GM13977 (cell line): ENCODE measurements at places on chromosomes 3 and 15.
A peak's percentile ranks its signal among the peaks of the same experiment; 100 is the strongest.

DNA sequence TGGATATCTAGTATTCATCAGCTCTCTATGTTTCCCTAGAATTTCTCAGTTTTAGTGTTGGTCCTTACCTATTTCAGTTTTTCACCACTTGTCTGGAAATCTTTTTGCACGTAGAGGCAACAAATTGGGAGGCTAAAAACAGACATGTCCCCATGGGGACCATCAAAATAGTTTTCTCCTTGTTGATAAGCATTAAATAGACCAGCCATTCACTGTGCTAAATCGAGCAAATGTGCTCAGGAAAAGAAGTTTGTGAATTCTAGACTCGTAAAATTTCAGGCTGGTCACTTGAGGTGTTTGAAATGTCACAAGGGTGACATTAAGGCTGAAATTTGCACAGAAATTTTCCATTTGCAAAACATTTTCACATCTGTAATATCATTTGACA lies 102.6 kb downstream of the SPATA16 start:
- DNase-seq = no peak

GRCh38 chr3:101828691-101829436 lies 20.4 kb upstream of the NFKBIZ start:
- DNase-seq = no peak

DNA sequence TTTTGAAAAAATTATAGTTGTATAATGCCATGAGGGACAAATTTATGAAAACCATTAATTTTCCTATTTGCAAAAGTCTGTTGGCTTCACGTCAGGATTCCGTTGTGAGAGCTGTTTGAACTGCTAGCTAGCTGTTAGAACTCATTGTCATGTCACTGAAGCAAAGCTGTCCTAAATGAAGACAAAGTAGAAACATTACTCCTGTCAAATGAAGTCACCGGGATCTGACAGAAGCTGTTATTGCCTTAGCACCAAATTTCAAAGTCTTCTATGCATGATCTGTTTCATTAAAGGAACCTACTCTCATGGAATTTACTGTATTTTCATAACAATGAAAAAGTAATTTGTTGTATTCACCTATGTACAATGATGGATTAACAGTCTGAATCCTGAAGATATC lies 479.8 kb downstream of the PLOD2 start:
- no peak for DNase-seq

DNA sequence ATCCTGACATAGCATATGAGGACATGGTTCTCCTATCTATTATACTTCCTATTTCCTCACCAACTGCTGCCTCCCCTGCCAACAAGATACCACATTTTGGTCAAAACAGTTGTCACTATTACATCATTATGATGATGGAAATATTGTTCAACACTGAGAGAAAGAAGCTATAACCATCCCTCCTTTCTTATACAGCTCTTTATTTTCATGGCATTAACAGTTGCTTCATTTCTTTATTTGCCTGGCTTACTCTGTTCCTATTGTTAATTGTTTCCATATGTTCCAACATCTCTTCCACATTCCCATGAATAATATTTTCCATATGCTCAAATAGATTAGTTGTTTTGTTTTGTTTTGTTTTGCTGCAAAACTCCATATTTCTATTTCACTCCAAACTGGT lies 40.8 kb upstream of the FILIP1L start:
- no peak for DNase-seq

DNA sequence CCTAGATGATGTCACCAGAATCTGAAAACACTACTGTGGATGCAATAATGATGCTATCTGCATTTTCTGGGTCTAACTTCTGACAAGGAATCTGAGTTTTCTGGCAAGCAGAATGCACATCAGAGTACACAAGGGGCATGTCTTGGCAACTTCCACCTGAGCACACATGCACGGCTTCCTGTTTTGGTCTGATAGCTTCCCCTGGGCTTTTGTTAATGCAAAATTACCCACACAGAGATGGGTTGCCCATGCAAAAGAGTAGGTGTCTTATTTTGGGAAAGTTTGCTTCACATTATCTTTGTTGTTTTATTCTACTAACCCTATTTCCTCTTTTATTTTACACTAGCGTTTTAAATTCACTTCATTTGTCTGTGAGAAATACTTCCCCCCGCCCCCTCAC lies 74.2 kb upstream of the SATB1 start:
- no peak for DNase-seq

DNA sequence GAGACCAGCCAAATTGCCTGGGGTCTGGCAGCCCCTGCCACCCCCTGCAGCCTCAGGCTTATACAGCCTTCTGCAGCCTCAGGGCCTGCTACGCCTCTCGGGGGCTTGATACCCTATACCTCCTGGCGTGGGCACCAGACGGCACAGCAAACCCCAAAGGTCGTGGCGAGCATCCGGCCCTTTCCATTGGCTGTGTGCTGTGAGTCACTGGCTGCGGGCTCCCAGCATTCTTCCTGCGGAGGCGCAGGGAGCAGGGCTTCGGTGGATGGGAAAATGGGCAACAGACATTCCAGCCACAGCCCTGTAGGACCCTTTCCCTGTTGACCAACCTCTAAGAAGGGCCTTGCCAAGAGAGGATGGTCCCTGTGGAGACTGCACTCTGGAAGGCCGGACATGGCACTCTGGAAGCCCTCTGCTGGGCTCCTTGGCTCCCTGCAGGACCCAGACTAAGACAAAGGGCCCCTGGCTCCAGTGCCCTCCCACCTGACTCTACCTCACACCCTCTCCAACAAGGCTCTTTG lies 59.6 kb downstream of the ITGA11 start:
- DNase-seq = no peak

GRCh38 chr3:40317061-40317855 lies 7.8 kb downstream of the EIF1B start:
- peak; percentile 56 for DNase-seq

DNA sequence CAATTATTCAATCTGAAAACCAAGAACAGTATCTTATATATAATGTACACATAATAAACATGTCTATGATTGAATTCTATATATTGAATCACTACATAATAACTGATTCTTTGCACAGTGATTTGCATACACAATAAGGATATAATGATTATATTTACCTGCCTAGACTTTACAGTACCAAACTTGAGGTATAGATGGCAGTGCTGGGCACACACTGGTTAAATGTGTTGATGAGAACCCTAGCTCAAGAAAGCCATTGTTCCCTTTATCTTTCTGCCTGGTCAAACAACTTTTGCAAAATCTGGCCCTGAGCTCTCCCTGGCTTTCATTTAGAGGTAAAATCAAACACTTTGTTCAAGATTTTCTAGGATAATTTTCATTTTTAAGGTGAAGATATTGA lies 697.7 kb downstream of the TUSC7 start:
- peak; percentile 8 for DNase-seq
